ENCODE measurements at places on chromosomes 7 and 10.

DNA sequence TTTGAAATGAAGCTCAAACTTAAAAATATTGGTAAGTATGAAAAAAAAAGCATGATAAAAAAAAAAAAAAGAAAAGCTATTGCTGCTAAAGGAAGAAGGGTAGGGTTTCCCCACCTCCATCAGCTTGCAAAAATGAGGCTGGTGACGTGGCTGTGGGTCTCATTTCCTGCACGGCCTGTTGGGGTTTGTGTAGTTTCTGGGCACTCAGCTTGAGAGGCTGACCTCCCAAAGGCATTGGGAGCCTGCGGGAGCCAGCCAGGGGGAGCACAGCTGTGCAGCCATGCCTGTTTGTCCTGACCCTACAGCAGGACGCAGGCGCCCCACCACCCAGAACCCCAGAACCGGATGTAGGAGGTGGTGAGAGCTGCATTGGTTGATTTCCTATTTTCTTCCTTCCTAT lies 48.8 kb upstream of the CARD11 start:
- DNase-seq: no peak

DNA sequence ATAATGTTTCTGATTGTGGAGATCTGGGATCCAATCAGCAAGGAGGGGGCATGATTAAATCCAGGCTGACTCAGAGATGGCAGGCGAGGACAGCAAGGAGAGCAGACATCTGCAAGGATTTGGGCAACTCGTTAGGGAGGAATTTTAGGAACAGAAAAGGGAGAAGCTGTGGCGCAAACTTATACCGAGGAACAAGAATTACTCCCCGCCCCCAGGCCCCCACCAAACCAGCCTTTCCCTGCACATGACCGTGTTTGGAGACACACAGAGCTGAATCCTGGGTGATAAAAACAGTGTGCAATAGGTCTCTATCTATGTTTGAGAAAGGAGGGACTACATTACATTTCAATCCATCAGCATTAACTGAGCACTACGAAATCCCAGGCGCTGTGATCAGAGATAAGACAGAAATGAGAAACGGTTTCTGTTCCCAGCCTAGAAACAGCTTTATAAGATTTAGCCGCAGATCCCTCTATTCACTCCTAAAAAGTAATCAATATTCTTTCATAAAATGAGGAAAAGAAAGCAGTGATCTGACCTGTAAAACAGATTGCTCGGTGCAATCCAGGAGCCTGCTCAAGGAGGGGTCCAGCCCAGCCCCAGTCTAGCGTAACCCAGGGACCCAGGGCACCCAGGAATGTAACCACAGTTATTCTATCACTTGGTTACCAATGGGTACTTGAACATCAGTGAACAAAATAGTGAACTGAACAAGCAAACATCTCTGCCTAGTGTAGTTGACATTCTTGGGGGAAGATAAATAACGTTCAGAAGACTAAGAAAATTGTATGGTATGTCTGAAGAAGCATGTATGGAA lies 37.2 kb upstream of the RAPGEF5 start:
- DNase-seq: peak; percentile 74

- no peak for DNase-seq
Observed at GRCh38 chr10:128457136-128457535, 330.9 kb upstream of the MKI67 start.

GRCh38 chr7:11166051-11166450 lies 192.4 kb downstream of the PHF14 start:
- DNase-seq: no peak

- peak; percentile 31 for DNase-seq
Observed at GRCh38 chr7:22350466-22351328, 6.3 kb downstream of the RAPGEF5 start.

DNA sequence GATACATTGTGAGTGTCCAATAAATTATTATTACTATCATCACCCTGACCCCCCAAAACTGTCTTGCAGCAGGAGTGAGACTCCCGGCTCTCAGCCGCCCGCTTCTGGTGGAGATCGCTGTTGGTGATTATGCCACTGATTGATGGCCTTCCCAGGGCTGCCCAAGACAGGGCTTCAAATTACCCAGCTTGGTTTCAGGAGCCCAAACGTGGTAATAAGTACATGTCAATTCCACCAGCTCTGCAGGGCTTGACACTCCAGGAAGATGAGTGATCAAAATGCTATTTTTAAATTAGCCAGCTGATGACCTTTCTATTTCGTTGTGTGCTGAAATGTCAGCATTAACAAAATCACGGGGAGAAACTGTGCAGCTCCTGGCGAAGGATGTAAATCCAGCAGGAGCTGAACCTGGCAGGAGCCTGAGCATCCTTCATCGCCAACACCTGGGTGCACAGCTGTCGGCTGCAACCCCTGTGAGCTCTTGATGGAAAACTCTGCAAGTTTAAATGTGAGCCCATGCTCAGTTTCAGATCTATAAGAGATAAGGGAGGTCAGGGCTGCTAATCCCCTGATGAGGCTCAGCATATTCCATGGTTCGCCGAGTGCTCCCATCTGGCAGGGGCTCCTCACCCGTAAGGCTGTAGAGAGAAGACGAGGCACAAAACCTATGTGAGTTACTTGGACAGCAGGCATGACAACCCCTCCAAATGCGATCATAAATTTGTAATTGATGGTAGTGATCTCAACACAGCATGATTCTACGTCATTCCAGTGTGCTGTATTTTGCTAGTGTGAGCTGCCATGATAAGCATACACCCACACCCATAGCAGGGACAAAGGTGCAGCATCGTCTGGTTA lies 446.3 kb downstream of the TCERG1L start:
- no peak for DNase-seq

DNA sequence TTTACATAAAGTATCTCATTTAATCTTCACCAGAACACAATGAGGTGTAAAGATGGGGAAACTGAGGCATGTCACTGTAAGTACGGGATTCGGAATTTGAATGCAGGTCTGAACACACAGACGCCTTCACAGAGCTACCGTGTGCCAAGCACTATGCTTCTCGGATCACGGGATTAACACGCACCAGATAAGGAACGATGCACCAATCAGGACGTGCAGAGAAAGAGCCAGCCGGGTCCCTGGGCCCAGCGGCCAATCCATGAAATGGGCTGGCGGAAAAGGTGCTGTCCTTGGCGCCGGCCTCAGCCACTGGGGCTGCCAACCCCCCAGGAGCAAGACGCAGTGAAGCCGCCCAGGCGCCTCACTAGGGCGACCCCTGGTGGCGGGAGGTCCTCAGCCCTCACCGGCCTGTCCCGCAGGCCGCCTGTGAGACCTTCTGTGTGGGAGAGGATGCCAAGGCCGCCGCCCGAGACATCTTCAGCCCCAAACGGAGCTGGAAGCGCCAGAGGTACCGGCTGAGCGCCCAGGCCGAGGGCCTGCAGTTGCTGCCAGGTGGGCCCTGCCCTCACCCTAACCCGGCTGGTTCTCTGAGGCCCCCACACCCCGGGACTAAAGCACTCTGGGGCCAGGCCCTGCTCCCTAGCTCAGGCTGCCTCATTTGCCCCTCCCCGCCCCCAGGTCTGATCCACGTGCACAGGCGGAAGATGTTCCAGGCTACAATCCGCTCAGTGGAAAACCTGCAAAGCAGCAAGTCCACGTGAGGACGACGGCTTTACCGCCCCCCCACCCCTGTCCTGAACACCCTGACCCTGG lies 15.6 kb downstream of the ATG9B start:
- no peak for DNase-seq

GRCh38 chr10:46234431-46235060 lies 52.3 kb upstream of the ANTXRL start:
- no peak for DNase-seq

DNA sequence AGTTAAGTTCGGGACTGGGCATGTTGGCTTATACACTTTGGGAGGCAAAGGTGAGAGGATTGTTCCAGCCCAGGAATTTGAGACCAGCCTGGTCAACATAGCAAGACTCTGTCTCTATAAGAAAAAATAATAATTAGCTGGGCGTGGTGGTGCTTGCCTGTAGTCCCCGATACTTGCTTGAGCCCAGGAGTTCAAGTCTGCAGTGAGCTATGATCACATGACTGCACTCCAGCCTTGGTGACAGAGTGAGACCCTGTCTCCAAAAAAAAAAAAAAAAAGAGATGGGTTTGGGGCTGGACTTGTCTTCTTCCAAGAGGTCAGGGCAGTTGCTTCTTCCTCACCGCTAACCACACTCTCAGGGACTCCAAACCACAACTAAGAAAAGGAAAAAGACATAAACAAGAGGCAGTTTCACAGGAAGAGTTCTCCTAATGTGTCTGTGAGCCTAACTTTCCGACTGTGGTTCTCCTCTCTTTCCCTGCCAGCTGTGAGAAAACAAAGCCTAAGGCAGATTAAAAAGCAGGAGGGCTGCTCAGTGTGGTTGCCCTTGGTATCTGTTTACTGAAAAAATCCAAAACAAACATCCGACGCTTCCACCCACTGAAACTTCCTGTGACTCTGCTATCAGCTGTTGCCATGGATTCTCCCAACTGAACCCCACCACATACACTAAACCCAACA lies 2.4 kb upstream of the SERPINE1 start:
- DNase-seq: peak; percentile 80

DNA sequence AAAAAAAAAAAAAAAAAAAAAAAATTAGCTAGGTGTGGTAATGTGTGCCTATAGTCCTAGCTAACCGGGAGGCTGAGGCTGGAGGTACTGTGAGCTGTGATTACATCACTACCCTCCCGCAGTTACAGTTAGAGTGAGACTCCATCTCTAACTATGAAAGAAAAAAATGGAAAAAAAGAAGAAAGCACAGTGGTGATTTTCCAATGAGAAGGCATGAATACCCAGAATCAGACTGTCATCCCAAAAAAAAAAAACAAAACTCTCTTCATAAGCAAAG lies 269.9 kb upstream of the MKLN1 start:
- no peak for DNase-seq

DNA sequence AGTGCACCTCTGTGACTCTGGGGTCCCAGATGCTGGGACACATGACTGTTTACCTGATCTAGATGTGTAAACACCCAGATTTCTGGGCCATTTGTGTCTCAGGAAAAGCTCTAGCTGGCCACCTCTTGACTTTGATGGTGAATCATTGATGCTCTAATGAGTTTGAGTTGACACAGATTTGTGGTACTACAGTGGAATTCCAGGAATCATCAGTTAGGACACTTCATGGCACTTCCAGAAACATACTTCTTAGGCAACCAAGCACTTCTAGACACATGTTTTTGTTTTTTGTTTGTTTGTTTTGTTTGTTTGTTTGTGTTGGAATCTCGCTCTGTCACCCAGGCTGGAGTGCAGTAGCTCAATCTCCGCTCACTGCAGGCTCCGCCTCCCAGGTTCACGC lies 302.2 kb upstream of the ZMIZ1 start:
- DNase-seq: no peak

DNA sequence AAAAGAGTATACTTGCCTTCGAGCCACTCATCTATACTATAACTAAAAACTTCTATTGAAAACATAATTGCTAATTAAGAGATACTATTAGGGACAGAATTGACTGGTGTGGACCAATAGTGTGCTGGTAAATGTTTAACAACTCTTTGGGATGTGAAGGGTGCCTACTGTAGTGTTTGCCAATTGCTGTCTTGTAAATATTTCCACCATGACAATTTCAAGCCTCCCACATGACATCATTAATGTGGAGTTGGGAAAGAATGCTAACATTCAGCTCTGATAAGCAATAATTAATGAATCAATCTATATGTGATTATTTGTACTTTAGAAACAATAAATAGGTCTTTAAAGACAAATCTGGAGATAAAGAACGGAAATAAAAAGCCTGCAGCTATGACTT lies 136.8 kb downstream of the DGKB start:
- peak; percentile 52 for DNase-seq

- DNase-seq: peak; percentile 49
Observed at GRCh38 chr7:111113263-111114017, 22.5 kb downstream of the LRRN3 start.

DNA sequence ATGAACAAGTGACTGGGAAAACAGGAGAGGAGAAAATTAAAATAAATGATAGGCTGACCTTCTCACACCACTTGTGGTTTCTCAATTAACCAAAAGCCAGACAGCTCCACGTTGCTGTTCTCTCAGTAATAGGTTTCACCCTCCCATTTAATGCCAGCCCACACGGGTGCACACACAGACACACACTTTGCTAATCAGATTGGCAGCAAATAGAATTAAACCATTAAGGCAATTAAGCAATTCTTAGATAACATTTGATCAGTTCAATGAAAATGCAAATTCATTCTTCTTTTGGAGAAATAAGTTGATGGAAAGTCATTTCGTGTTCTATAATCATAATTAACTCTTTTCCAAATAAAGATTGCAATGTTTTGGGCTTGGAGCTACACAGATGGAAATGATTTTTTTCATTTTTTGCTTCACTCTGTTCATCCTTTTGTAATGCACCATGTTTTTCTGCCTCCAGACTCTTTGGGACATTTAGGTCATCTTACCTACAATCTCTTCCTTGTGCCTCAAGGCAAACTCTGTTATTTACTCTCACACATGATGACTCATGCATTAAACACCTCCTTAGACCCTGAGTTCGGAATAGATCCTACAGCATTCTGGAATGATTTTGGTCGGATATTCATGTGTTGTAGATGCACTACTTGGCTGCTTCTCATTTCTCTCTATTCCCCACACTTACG lies 700.7 kb downstream of the AUTS2 start:
- DNase-seq: no peak

GRCh38 chr10:96619796-96620773 lies 33.3 kb upstream of the TM9SF3 start:
- DNase-seq: peak; percentile 18

Data from foreskin fibroblast (primary cell).